DMS53 (cell line): ENCODE measurements at places on chromosomes 5 and 9.
A peak's percentile ranks its signal among the peaks of the same experiment; 100 is the strongest.

DNA sequence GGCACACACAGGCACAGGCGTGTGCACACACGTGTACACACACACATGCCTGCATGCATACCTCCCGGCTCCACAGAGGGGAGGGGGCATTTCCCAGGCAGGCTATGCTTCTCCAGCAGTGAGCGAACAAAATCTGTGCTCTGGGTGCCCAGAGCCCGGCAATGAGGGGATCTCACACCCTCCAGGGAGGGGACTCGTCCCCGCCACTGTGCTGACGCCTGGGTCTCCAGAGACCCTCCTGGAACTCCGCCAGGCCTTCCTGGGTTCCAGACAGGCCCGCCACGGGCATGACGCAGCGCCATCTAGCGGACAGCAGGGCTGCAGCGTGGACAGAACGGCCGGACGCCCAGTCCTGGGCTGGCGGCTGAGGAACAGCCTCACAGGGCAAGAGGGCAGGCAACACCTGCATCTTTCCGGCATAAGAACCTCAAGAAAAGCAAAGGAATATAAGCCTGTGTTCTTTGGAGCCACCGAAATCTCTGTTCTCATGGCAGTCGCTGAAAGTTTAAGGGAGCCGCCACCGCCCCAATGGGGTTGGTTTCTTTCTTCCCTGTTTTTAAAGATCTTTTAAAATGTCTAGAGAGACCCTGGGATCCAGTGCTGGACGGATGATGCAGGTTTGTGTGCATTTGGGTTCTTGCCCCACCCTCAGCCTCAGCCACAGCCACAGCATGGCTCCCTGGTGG, 135.6 kb upstream of the PPP1R26 start:
- peak; percentile 39 for DNase-seq

DNA sequence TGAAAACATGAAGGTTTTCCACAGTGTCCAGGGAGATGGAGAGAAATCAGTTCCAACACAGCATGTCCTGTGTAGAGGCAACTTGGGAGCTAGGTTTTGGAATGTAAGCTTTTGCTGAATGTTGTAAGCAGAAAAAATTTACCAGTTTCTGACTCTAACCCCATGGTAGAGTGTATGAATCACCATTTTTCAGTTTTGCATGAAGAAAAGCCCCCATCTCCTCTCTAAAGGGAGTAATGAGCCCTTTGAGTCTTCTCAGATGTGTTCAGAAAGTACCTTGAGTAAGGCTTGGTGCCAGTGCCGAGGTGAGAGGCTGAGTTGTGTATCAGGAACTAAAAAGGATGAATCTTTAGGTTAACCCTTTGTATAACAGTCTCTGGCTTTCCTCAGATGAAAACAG, 96.2 kb downstream of the ADRB2 start:
- DNase-seq, result no peak

DNA sequence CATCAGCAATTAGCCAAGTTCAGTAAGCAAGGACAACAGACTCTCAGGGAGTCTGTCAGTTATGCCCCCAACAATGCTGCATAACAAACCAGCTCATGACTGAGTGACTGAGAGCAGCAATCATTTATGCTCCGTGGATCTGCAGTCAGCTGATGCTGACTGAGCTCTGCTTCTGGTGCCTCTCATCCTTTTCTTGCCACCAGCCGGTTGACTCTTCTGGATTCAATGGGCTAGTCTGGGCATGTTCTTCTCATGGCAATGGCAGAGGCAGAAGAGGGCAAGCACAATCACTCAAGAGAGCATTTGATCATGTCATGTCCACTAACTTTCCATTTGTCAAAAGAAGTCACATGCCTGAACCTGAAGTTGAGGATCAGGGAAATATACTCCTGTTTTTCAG, 157.0 kb upstream of the NTRK2 start:
- DNase-seq, result no peak

- DNase-seq, result no peak
Measured at GRCh38 chr5:126482591-126482990, 59.4 kb downstream of the GRAMD2B start.

DNA sequence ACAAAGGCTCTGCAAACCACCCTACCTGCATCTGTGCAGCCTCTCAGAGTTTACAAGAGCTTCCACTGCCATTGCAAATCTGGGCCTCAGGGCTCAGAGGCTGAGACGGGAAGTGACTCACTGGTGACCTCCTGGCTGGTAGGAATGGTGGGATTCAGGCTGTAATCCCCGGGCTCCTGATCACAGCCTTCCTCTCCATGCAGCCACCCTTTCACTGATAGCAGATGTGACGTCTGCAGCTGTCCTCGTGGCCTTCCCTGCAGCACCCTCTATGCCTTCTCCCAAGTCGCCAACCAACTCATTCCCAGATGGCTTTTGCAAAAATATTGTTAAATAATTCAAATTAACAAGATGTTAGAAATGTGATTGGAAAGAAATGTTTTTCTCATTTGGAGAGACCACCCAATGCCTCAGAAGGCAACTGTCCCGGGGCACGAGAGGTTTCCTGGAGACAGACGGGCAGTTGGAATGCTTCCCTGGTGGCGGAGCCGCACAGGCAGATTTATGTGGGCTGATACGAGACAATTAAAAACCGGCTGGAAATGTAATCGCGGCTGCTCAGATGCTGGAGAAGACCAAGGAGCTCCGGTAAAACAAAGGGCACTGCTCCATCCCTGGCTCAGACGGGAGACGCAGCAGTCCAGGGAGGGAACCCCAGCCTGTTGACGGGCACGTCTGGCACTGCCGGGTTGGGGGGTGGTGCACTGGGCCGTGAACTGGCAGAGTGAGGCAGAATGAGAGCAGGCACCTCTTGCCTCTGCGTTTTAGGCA, 34.4 kb upstream of the SLC25A51 start:
- DNase-seq, result no peak

- DNase-seq, result no peak
Measured at GRCh38 chr9:76528642-76529190, 69.7 kb downstream of the GCNT1 start.

- no peak for DNase-seq
Measured at GRCh38 chr9:85528142-85528541, 213.6 kb downstream of the AGTPBP1 start.

DNA sequence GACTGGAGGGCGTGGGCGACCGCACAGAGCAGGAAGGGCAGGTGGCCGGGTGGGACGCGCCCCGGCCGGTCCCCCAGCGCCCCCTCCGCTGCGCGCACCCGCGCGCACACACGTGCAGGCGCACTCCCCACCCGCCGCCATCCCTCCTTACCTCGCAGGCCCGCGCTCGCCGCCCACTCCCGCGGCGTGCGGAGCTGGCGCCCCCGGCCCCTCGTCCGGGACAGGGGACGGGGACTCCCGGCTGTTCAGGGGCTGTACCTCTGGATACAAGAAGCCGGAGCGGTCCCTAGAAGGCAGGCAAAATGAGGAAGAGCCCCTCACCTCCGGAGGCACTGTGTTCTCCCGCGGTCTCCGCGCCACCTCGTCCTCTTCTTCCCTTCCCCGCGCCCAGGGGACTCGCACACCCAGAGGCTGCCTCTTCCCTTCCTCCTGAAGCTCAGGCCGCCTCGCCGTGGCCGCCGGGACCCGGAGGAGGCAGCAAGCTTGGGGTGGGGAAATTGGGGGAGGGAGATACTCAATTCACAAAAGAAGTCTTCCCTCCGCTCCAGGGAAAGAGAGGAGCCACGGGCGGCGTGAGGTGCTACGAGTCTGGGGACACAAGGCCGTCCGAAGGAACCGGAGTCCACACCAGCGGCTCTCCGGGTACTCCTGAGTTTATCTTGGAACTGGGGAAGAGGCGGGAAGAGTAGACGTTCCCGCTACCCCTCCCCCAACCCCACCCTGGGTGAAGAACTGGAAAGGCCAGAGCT, 1.4 kb upstream of the GABRB2 start:
- DNase-seq, result peak; percentile 80

GRCh38 chr9:110192531-110193261, 15.3 kb downstream of the C9orf152 start:
- DNase-seq, result peak; percentile 38

GRCh38 chr5:159027504-159027903, 72.2 kb downstream of the EBF1 start:
- DNase-seq, result no peak

- DNase-seq, result no peak
Measured at GRCh38 chr5:66620711-66621110, 24.5 kb downstream of the MAST4 start.

DNA sequence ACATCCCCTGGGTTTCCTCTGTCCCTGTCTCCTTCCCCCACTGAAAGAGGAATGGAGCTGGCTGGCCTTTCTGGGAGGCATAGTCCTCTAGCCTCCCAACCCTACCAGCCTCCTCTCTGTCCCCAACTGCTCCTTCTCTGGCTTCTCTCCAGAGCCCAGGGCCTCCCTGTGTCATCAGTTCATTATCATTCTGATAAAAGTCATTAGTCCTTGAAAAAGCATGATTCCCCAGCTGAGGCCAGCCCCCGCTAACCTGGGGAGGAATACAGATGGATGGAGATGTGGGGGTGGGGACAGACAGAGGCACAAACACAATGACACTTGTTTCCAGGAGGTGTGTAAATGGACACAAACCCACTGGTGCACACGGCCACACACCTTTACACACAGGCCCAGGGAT, 73.6 kb upstream of the HSPA9 start:
- no peak for DNase-seq

DNA sequence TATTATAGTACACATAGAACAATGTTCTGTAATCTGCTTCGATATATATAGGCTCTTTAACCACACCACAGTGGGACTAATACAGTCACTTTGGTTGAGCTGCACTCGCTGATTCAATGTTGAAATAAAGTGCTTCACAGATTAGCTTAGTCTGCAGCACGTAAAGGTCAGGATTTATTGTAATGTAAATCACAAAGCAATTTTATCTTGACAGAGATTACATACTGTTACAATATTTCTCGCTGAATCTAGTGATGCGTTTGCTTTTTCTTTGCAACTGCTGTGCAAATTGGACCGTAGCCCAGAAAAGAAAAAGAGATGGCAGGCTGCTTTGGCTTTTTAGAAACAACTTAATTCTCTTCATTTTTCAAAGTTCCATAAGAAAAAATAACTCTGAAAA, 52.9 kb downstream of the CETN3 start:
- no peak for DNase-seq

GRCh38 chr5:6711409-6712141, 1.7 kb upstream of the TENT4A start:
- DNase-seq, result no peak

- no peak for DNase-seq
Measured at GRCh38 chr5:66894480-66895240, 298.5 kb downstream of the MAST4 start.

GRCh38 chr9:32551276-32552051, 663 bp upstream of the SMIM27 start:
- DNase-seq, result peak; percentile 78

GRCh38 chr9:83656952-83657351, 34.0 kb downstream of the IDNK start:
- DNase-seq, result no peak

GRCh38 chr5:68711293-68712200, 382.3 kb upstream of the SLC30A5 start:
- peak; percentile 10 for DNase-seq

- peak; percentile 74 for DNase-seq
Measured at GRCh38 chr5:135930029-135930948, 24.5 kb downstream of the LECT2 start.

GRCh38 chr5:54109626-54110330, 200.6 kb downstream of the ARL15 start:
- no peak for DNase-seq

- no peak for DNase-seq
Measured at GRCh38 chr5:1787472-1788047, 12.1 kb downstream of the MRPL36 start.

DNA sequence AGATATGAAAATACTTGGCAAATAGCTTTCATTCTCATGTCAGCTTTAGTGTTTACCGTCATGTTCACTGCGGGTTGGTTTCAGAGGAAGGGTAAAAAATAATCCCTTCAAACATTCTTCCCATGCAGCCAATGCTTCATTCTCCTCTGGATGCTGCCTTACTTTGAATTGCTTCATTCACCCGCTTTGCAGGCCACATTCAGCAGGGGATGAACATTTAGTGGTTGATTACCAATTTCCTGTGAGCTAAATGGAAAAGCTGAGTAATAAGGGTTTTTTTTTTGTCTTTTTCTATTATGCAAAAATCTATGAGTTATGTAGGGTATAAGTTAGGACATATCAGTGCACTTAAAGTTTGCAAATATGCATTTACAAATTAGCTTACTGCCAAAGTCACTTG, 96.3 kb upstream of the MEF2C start:
- DNase-seq, result no peak

DNA sequence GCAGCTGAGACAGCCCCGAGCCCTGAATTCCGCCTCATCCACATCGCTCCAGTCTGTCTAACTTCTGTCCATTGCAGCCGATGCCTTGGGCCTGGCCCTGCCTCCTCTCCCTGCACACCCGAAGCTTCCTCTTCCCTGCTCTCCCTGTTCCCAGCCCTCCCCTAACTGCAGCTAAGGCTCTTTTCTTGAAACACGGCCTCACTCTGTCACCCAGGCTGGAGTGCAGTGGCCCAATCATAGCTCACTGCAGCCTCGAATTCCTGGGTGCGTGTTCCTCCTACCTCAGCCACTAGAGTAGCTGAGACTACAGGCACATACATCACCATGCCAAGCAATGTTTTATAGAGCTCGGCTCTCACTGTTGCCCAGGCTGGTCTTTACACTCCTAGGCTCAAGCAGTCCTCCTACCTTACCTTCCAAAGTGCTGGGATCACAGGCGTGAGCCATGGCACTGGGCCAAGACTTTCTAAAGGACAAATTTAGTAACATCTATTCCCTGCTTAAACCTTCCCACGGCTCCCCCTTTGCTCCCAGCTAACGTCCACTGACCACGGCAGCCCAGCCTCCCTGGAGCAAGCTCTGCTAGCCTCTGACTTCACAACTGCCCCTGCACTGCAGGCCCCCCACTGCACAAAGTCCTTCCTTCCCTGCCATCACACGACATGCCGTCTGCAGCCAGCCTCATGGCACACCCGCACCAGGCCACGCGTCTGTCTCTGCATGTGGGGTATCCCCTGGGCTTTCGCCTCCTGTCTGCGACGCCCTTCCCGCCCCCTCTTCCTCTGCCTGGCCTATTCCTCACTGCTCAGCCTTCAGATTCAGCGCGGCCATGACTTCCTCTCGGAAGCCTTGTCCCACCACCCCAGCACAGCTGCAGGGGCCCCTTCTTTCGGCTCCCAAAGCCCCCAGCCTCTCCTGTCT, 28.6 kb downstream of the LAMC3 start:
- DNase-seq, result no peak

DNA sequence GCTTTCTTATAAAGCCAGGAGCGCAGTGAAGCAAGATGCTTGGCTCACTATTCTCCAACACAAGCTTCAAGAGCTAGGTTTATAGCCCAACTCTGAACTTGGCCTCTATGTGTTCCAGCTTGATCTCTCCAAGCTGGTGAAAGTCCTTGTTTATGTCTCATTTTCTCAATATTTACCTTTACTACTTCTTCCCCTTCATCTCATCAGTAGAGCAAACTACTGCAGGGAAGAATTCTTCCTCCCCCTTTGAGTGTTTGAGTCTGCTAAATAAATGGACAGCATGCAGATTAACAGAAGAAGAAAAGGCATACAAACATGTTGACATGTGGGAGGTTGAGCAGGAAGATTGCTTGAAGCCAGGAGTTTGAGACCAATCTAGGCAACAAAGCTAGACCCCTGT, 460.7 kb downstream of the ZNF608 start:
- peak; percentile 39 for DNase-seq
